ENCODE measurements at places on chromosomes 4 and X. TPM values are rescaled to one million over a fixed set of nuclear protein-coding genes. Genes with fewer than 3 reads are reported as not detected.

GRCh38 chr4:76305971-76306881, at the start of gene STBD1:
Gene STBD1 (plus strand): TSS chr4:76306733. CDS start chr4:76306770, 37 bp downstream.
- peak; percentile 81 for ATAC-seq

DNA sequence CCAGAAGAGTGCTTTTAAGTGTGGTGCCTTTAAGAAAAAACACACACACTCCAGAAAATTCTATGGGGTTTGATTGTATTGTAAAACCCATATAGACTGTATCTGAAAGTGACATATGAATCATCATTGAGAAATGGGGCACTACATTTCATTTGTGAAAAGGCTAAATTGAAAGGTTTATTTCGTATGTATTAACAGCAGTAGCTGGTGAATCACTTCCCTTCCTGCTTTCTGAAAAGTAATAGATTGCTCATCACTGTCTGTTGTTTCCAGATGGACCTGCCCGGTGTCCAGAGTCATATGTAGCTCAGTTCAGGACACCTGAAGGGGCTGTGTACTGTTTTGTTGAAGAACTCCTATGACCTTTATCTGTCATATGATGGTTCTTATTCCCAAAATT, 28.1 kb upstream of the HPRT1 start:
- peak; percentile 48 for ATAC-seq

DNA sequence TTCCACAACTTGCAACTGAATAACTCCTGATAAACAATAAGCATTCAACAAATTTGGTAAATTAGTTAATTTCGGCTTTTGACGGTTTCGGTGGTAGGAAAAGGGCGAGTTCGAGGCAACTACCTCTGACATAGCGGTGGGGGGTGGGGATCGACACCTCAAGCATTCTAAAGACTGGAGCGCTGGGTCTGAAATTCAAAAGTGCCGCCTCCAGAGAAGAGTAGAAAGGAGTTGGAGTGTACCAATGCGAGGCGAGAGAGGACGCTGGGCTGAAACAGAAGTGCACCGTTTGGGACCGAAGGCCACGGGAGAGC, 725 bp downstream of the SMC1A start:
- ATAC-seq, result peak; percentile 13

DNA sequence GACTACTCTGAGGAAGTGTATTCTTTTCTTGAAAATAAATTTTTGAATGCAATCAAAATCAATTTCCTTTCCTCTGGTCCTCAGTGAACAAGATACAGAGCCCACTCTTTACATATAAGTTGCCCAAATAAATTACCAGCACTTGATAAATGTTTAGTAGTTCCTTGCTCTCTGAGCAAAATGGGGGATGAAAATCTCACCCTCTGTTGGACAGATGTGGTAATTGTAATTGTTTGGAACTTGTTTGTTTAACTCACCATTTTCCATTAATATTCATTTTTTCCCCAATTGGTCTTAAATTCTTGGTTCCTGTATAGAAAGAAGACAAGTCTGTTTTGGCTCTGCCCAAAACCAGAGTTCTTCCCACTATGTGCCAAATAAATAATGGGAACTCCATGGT, 146.3 kb downstream of the LDB2 start:
- ATAC-seq, result no peak

DNA sequence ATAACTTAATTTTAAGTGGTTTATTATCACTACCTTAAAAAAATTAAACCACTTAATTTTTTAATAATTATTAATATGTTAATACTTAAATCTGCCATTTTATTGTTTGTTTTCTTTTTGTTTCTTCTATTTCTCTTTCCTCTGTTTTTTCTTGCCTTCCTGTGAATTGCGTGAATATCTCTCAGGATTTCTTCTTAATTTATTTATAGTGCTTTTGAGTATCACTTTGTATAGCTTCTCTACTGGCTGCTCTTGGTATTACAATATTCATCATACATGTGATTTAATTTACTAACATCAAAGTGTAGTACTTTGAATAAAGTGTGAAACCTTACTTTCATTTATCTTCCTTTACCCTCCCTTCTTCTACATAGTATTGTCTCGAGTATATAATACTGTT, 349.5 kb upstream of the CPXCR1 start:
- no peak for ATAC-seq

DNA sequence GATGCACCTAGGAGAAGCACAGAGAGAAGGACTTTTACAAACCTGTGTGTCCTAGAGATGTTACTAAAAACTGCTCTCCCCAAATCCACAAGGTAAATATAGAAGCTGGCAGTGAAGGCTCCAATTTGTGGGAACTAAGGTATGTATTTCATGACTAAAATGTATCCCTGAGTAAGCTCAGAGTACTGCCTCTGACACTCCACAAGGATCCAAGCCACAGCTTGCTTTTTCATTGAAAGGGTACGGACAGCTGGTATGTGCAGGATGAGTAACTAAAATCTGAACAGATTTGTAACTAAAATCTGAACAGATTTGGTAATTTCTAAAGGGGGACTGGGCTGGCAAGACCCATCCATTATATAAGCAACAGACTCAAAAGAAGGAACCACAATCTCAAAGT, 187.6 kb downstream of the DCLK2 start:
- no peak for ATAC-seq

- no peak for ATAC-seq
Measured at GRCh38 chrX:136647677-136648360, at the start of gene CD40LG. Gene CD40LG (plus strand): TSS chrX:136648158. CDS start chrX:136648249, 91 bp downstream.

GRCh38 chrX:120726294-120726693, 96.4 kb upstream of the C1GALT1C1 start:
- no peak for ATAC-seq

DNA sequence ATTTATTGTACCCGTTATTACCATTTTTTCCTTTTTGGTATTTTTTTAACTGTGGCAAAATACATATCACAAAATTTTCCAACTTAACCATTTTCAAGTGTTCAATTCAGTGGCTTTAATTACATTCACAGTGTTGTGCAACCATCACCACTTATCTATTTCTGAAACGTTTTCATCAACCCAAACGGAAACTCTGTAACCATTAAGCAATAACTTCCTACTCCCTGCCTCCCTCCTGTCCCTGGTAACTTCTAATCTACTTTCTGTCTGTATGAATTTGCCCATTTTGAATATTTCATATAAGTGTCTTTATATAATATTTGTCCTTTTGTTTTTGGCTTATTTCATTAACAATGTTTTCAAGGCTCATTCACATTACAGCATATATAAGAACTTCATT, 57.4 kb upstream of the MSN start:
- ATAC-seq, result no peak

GRCh38 chr4:98794565-98795205, 134.2 kb downstream of the EIF4E start:
- ATAC-seq, result peak; percentile 99

GRCh38 chrX:352582-353314, 34.0 kb downstream of the PPP2R3B start:
- no peak for ATAC-seq

- ATAC-seq, result no peak
Measured at GRCh38 chrX:153924149-153924861, 1.8 kb downstream of the ARHGAP4 start.

DNA sequence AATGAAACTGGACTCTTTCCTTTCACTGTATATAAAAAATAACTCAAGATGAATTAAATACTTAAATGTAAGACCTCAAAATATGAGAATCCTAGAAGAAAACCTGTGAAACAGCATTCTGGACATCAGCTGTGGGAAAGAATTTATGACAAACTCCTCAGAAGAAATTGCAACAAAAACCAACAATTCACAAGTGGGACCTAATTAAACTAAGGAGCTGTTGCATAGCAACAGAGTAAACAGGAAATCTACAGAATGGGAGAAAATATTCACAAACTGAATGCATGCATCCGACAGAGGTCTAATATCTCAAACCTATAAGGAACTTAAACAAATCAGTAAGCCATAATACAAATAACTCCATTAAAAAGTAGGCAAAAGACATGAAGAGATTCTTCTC, 851.7 kb upstream of the PCDH10 start:
- no peak for ATAC-seq

- no peak for ATAC-seq
Measured at GRCh38 chr4:38044060-38044459, 83.9 kb downstream of the PTTG2 start.

GRCh38 chr4:182126603-182127002, 116.6 kb upstream of the TENM3 start:
- no peak for ATAC-seq

GRCh38 chr4:118350961-118351360, 1.8 kb downstream of the PRSS12 start:
- no peak for ATAC-seq

DNA sequence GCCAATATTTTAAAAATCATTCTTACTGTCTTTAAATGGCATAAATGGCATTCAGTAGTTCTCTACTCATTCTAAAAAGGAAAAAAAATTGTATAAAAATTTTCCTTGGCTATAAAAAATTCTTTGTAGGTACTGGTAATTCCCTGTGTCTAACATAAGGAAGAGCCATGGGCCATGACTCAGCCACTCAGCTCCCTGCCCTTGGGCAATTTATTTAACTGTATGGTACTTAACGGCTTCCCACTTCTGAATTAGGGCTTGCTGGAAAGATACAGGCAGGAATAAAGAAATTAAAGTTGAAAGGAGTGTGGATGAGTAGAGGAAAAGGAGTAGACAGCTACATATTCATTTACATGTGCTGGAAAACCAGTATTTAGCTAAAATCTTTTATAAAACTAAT, 30.6 kb downstream of the ABHD18 start:
- ATAC-seq, result no peak

DNA sequence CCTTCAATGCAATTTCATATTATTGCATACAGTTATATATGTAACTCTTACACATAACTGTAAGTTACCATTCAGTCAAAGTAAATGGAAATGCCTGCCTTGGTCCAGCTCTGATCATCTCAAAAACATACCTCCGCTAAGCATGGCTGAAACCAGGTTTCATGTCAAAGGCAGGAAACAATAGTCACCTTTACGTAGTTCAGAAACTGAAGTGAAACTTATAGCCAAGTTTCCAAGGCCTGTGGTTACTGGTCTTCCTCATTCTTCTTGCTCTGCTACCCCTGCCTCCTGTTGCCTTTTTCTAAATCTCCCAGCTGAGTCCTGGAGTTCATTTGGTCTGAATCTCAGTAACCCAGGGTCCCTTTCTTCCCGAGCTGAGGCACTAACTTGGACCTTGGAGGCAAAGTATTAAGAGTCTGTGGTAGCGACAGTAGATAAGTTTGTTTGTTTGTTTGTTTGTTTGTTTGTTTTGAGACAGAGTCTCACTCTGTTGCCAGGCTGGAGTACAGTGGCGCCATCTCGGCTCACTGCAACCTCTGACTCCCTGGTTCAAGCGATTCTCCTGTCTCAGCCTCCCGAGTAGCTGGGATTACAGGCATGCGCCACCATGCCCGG, 30.8 kb downstream of the DAPP1 start:
- no peak for ATAC-seq

GRCh38 chr4:61505773-61506685, 305.9 kb downstream of the ADGRL3 start:
- ATAC-seq, result no peak

- no peak for ATAC-seq
Measured at GRCh38 chr4:8819019-8819418, 52.6 kb downstream of the HMX1 start.

- no peak for ATAC-seq
Measured at GRCh38 chrX:45518552-45518951, 317.9 kb upstream of the DIPK2B start.

- no peak for ATAC-seq
Measured at GRCh38 chrX:150028692-150029091, 90.4 kb upstream of the EOLA2 start.

Gene SPIN4
- total RNA-seq, result 8.4 TPM

Gene UGT2B10
- not detected for total RNA-seq

Gene SH3TC1
- 52.9 TPM for total RNA-seq

Gene MAGEA8
- not detected for total RNA-seq

Gene INPP4B
- 9.7 TPM for total RNA-seq

Gene FGF5
- not detected for total RNA-seq

Gene TXK
- total RNA-seq, result 1.4 TPM

Measured in esophagus mucosa (tissue), 1 donor.